Motor neuron (in vitro differentiated cells): ENCODE measurements at places on chromosomes 3 and 15. TPM values are rescaled to one million over a fixed set of nuclear protein-coding genes. Genes with fewer than 3 reads are reported as not detected.
A peak's percentile ranks its signal among the peaks of the same experiment; 100 is the strongest.

The SPESP1 gene
- 0.11 and 0.19 TPM in 2 replicates for total RNA-seq

The RPP25 gene
- 2.7 and 3.2 TPM in 2 replicates for total RNA-seq

The GOLGA6D gene
- 0.22 TPM in 1 of 2 replicates, not detected in the other for total RNA-seq

The PRSS50 gene
- total RNA-seq: 0.46 TPM in 1 of 2 replicates, not detected in the other

The LARP6 gene
- total RNA-seq: 25.3 and 31.1 TPM in 2 replicates

The RAB11A gene
- 170 and 174 TPM in 2 replicates for total RNA-seq

The CLEC3B gene
- not detected in 2 replicates for total RNA-seq

The TM6SF1 gene
- 0.89 TPM in 1 of 2 replicates, not detected in the other for total RNA-seq

The DLL4 gene
- total RNA-seq: 0.61 and 1.1 TPM in 2 replicates

The STOML1 gene
- 23.6 and 25.3 TPM in 2 replicates for total RNA-seq

The IQCH gene
- total RNA-seq: 11.2 and 14.8 TPM in 2 replicates

The CGNL1 gene
- 0.63 and 2.2 TPM in 2 replicates for total RNA-seq

The TJP1 gene
- total RNA-seq: 360 and 375 TPM in 2 replicates

The MOBP gene
- total RNA-seq: 0.05 and 0.44 TPM in 2 replicates

The CPNE9 gene
- total RNA-seq: 0.20 and 0.81 TPM in 2 replicates

The TRPM1 gene
- 1.8 and 3.6 TPM in 2 replicates for total RNA-seq

The GATM gene
- 7.9 and 9.7 TPM in 2 replicates for total RNA-seq

The CILP gene
- 1.1 and 1.6 TPM in 2 replicates for total RNA-seq

The PLS1 gene
- total RNA-seq: 2.0 and 2.1 TPM in 2 replicates

The SPINK8 gene
- not detected in 2 replicates for total RNA-seq

The MEGF11 gene
- total RNA-seq: 1.3 and 2.8 TPM in 2 replicates

GRCh38 chr3:72549761-72550581 is 298.3 kb downstream of the SHQ1 start:
- no peak for ATAC-seq

- ATAC-seq: peak; percentile 37
Measured at GRCh38 chr3:25582242-25582641, 82.5 kb downstream of the TOP2B start.

DNA sequence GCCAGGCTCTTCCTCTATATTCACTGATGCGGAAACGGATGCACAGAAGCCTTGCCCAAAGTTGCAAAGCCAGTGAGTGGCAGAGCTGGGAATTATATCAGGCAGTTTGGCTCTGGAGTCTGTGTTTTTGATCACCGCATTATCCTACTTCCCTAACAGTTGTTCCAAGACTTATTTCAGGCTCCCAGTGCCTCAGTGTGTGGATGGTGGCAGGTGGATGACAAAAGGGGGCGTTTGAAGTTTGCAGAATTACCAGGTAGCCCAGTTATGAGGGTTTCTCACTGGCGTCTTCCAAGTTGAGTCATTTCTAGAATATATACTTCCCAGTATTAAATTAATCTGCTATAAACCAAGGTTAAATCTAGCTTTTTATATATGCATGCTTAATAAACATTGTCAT is 81.0 kb downstream of the USP13 start:
- no peak for ATAC-seq

GRCh38 chr3:133368371-133369067 is 31.3 kb upstream of the BFSP2 start:
- peak; percentile 69 for ATAC-seq

GRCh38 chr3:62370858-62371719 is 2.3 kb downstream of the FEZF2 start:
- ATAC-seq: no peak

- ATAC-seq: no peak
Measured at GRCh38 chr15:95459273-95459672, 871.2 kb upstream of the NR2F2 start.

- ATAC-seq: peak; percentile 49
Measured at GRCh38 chr3:37453393-37454389, 279.3 kb upstream of the LRRFIP2 start.

GRCh38 chr3:65151666-65152065 is 463.9 kb upstream of the ADAMTS9 start:
- no peak for ATAC-seq

- no peak for ATAC-seq
Measured at GRCh38 chr15:65904301-65904700, 35.0 kb downstream of the RAB11A start.

DNA sequence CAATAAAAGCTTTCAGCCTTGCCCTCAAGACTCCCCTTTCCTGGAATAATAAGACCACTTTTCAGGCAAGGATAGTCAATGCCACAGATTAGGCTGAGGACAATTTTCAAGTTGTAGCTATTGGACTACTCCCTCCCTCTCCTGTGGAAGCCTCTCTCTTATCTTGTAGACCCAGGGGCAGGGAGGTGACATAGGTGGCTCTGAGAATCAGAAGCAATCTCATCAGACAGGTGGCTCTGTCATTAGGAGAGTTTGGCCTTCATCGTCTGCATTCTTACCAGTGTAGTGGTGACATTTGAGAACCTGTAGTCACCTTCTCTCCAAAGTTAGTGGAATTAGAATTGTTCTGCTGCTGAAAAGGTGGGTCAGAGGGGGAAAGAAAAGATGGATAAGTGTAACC is 80.0 kb downstream of the LARS2 start:
- ATAC-seq: no peak

- no peak for ATAC-seq
Measured at GRCh38 chr15:54884312-54884711, 312.4 kb downstream of the RSL24D1 start.

GRCh38 chr3:108125153-108125543 is 34.3 kb upstream of the CD47 start:
- ATAC-seq: no peak

GRCh38 chr15:80403712-80404056 is 498 bp upstream of the ARNT2 start:
- ATAC-seq: peak; percentile 56

GRCh38 chr15:85497172-85497569 is 116.8 kb downstream of the AKAP13 start:
- no peak for ATAC-seq

- no peak for ATAC-seq
Measured at GRCh38 chr15:82263350-82263749, 732 bp downstream of the SAXO2 start.

DNA sequence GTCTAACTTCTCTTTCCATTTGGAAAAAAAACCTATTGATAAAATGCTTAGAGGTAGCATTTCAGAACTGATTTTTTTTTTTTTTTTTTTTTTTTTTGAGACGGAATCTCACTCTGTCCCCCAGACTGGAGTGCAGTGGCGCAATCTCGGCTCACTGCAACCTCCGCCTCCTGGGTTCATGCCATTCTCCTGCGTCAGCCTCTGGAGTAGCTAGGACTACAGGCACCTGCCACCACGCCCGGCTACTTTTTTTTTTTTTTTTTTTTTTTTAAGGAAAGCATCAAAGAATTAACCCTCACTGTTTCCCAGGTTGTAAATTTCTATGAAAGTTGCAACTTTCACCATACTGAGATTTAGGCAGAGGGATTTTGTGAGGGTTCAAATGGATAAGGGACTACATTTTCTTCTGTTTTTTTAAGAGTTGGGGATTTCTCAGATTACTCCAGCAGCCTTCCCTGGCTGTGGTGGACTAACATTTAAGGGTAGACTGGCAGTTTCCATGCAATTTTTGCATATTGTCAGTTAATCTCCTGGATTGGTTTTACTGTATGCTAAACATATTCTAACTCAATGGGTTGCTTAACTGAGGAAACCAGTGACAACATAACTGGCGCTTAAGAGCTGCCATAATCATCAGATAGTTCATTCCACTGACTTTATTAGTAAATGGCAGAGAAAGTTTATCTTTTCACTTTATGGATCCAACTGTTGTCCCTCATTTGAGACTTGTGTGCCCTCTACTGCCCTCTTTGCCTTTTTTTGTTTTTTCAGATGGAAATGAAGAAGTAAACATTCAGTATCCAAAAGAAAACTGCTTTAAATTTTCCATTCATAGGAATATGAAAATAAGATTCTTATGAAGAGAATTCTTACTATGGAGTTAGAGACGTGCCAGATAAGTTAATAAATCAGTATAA is 93.7 kb downstream of the NPTN start:
- ATAC-seq: no peak

DNA sequence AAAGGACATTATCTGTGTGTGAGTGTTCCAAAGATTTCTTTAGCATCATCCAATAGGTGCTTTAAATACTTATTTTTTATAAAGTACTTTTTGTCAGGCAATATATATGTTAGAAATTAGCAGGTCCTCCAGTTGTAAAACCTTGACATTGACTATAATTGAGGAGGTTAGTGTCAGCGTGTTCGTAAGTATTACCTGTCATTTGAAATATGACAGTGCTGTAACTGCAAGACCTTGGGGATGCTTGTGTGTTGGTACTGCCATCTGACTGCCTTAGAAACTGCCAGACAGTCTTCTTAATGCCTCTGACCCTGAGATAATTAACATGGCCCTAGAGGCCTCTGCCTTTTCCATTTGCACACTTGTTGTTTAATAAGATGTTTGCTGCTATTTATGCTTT is 170.7 kb downstream of the NAALADL2 start:
- ATAC-seq: peak; percentile 31

GRCh38 chr3:150741497-150742140 is 21.4 kb downstream of the SIAH2 start:
- no peak for ATAC-seq

DNA sequence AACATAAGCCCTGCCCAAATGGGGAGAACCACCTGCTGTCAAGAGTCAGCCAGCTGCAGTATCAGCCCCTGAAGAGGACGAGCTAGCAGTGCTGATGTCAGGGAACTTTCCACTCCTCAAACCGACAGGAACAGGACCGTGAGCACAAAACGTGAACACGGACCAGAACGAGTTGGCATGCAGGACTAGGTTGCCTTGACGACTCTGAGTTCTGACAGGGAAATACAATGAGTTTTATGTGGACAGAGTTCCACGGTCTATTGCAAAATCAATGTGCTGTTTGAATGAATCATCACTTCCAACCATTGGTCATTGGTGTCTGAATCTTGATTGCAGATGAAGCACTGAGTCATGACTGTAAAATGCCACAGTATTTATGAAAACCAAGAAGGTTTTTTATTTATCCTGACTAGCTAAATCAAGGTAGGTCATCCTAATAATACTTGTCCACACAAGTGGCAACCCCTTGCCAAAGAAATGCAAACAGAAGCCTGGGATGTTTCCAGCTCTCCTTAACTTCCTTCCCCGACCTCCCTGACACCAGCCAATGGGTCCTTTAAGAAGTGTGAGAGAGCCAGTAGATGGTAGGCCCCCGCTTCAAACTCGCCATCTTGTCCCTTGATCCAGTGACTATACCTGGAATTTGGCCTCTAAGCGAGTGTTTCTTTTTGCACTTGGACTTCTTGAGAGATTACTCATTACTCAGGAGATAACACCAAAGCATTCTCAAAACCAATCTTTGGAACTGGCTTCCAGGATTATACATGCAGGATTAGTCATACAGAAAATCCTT is 119.6 kb downstream of the ASB7 start:
- ATAC-seq: peak; percentile 91

DNA sequence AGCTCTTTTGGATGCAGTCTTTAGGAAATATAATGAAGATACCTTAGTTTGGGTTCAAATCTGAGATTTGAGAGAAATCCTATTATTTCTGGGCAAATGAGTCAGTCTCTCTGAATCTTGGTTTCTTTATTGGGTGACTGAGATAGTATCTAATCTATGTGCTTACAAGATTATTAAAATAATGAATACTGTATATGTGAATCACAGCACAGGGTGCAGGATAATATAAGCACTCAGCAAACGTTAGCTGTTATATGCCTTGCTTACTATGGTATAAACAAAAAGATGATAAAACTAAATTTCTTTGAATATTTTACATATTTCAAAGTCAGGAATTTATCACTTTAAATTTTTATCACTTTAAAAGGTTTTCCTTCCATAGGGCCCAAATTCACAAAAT is 29.6 kb downstream of the FGF7 start:
- no peak for ATAC-seq

GRCh38 chr3:189295089-189295488 is 123.3 kb downstream of the TPRG1 start:
- no peak for ATAC-seq

DNA sequence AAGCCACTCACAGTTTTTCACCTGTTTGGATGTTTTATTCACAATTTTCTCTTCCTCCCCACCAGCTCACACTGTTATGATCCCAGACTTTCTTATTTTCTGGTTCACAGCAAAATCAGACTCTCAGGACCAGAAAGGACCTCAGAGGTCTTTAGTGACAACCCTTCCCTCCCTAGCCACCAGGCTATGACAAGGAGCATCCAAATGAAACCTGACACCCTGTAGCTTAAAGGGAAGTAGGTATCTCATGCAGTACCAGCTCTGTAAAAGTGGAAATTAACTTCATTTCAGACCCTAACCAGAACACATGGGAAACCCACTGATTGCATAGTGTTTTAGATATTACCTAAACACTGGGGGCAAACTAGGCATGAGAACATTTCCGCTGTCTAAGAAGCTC is 45.3 kb downstream of the ATP13A5 start:
- no peak for ATAC-seq

DNA sequence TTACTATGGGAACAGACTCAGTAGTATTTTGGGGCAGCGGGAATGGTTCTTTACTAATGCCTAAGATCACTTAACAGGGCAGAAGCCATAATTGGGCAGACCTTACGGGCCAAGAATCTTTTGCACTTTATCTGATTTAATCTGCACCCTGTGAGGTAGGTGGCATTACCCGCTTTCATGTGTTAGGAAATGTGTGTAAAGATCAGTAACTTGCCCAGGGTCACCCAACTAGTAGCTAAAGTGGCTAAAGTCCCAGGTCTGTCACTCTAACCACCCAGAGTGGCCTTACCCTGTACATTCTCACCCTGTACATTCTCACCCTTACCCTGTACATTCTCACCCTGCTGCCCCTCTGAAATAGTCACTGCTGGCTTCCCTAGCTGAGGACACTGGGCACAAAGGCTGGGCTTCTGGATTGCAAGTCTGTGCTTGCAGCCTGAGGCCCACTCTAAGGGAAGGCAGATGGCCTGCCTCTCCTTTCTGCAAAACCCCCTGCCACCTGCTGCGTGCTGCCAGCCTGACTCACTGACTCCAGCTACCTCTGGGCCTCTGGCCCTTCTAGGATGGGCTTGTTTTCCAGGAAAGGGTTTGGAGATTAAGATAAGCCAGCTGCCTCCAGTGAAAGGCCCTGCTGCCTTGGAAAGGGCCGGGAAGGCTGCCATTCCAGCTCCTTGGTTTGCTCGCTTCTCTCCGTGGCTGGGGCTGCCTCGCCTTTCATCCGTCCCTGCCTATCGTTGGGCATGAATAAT is 37.5 kb upstream of the MYZAP start:
- ATAC-seq: peak; percentile 14

DNA sequence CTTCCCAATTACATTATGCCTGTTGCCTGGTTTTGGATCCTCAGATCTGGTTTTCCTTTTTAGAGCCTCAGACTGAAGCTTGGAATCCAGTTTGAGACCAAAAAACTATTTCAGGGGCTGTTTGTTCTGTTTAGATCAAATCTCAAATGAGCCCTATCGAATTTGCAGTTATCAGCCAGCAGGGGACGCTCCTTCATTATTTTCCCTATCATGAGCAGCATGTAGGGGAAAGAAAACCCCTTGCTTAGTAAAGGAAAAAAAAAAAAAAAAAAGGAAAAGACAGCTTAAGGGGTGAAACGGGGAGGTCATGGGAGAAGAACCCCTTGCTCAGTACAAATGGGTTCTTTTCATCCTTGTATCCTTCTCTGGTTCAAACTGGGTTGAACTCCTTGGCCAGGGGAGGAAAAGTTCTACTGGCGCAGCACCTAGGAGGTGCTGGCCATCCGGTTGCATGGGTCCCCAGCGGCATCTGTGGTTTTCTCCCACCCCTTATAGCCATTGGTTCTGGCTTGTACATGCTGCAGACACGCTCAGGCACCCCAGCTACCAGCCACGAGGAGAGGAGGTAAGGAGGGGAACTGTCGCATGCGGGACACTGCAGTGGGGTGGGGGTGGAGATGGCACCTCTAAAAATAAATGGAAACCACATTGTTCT is 1375.1 kb upstream of the ALCAM start:
- ATAC-seq: peak; percentile 24

GRCh38 chr3:66177026-66177425 is 43.8 kb upstream of the SLC25A26 start:
- ATAC-seq: no peak

GRCh38 chr3:160159341-160159740 is 65.9 kb upstream of the C3orf80 start:
- peak; percentile 25 for ATAC-seq
